Smooth muscle cell of the pulmonary artery (primary cell): ENCODE measurements at places on chromosomes 1 and 21. TPM values are rescaled to one million over a fixed set of nuclear protein-coding genes. Genes with fewer than 3 reads are reported as not detected.

AGO3 gene
- total RNA-seq: 24.0 and 39.5 TPM in 2 replicates

GJA4 gene
- 0.50 and 0.52 TPM in 2 replicates for total RNA-seq

FALEC gene
- total RNA-seq: 0.23 and 0.33 TPM in 2 replicates

SLC25A34 gene
- 0.73 and 1.3 TPM in 2 replicates for total RNA-seq

TNFSF18 gene
- total RNA-seq: 0.46 and 0.53 TPM in 2 replicates

NLRP3 gene
- 0.33 TPM in 2 replicates for total RNA-seq

SPRR2A gene
- not detected in 2 replicates for total RNA-seq

CFHR3 gene
- total RNA-seq: not detected in 2 replicates

PLOD1 gene
- total RNA-seq: 1,597 and 1,997 TPM in 2 replicates

WARS2 gene
- 17.6 and 18.3 TPM in 2 replicates for total RNA-seq

HAO2 gene
- not detected in 2 replicates for total RNA-seq

GPR37L1 gene
- 0.03 TPM in 1 of 2 replicates, not detected in the other for total RNA-seq

PKP1 gene
- total RNA-seq: 0.13 and 0.30 TPM in 2 replicates

NR1I3 gene
- not detected in 2 replicates for total RNA-seq

OR2AJ1 gene
- total RNA-seq: not detected in 2 replicates

LCE2D gene
- total RNA-seq: not detected in 2 replicates

THEMIS2 gene
- 6.5 and 8.9 TPM in 2 replicates for total RNA-seq

TMPRSS3 gene
- total RNA-seq: not detected in 2 replicates

DMBX1 gene
- total RNA-seq: not detected in 2 replicates

SUSD4 gene
- 0.17 TPM in 1 of 2 replicates, not detected in the other for total RNA-seq

OR2M3 gene
- total RNA-seq: not detected in 2 replicates

SLC44A5 gene
- total RNA-seq: 0.85 and 2.2 TPM in 2 replicates

ANGPTL3 gene
- not detected in 2 replicates for total RNA-seq

AGPAT3 gene
- 88.6 and 122 TPM in 2 replicates for total RNA-seq

CHRM3 gene
- total RNA-seq: 0.03 and 0.13 TPM in 2 replicates

OR2T29 gene
- total RNA-seq: not detected in 2 replicates

PADI3 gene
- total RNA-seq: not detected in 2 replicates

CCDC190 gene
- total RNA-seq: 1.3 and 1.8 TPM in 2 replicates

C1QTNF12 gene
- total RNA-seq: 0.91 and 2.2 TPM in 2 replicates

LYPD8 gene
- 0.10 TPM in 1 of 2 replicates, not detected in the other for total RNA-seq

KRTAP11-1 gene
- total RNA-seq: not detected in 2 replicates

CFHR2 gene
- not detected in 2 replicates for total RNA-seq

FOXD3 gene
- total RNA-seq: not detected in 2 replicates

ID3 gene
- 104 and 205 TPM in 2 replicates for total RNA-seq

S100A14 gene
- total RNA-seq: 0.13 TPM in 1 of 2 replicates, not detected in the other

FCN3 gene
- not detected in 2 replicates for total RNA-seq

EPHB2 gene
- 12.2 and 72.5 TPM in 2 replicates for total RNA-seq

DYNLT4 gene
- total RNA-seq: 0.17 TPM in 1 of 2 replicates, not detected in the other

SLAMF7 gene
- not detected in 2 replicates for total RNA-seq

DNM3 gene
- total RNA-seq: 0.76 and 0.78 TPM in 2 replicates
